ENCODE measurements at places on chromosomes 6 and 20.

DNA sequence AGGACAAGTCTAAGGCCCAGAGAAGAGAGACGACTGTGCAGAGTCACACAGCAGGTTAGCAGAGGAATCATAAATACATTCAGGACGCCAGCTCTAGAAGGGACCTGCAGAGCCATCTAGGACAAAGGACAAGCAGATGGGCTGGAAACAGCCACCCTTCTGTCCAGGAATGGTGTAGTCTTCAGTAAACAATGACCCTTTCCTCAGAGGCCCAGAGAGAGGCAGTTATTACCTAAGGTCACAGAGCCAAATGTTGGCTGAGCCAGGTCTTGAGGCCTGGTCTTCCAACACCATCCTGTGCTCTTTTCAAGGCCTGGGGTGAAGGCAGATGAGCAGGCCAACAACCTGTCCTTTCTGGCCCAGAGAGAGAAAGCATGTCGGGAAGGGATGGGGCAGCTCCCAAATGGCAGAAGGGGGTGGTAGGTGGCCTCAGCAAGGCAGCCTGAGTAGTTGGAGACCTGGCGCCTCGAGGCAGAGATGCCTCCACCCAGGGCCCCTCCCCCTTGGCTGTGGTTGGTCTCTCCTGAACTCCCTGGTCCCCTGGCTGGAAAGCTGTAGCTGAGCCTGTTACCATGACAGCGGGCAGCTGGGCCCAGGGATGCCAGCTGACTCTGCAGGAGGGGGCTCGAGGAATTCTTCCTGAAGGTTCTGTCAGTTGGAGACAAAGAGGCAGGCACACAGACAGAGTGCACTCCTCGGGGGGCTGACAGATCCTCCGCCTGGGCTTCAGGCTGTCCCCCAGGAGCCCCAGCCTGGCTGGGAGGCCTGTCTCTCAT is 24.8 kb downstream of the EPB41L1 start:
- no peak for DNase-seq

DNA sequence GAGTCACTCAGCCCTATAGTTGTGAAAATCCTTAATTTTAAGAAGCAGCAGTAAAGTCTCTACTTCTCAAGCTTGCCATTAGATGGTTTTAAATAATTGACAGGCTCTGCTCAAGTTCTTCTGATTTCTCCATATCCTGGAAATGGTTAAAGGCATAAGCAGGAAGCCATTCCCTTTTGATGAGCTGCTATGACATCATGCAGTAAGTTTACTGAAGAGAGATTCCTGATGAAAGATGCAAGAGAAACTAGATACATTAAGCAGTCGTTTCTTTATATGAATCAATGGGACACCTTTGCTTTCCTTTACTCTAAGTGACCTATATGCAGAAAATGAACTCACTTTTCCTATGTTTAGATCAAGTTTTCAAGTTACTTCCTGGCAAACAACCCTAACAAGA is 9.8 kb downstream of the POPDC3 start:
- DNase-seq = no peak

DNA sequence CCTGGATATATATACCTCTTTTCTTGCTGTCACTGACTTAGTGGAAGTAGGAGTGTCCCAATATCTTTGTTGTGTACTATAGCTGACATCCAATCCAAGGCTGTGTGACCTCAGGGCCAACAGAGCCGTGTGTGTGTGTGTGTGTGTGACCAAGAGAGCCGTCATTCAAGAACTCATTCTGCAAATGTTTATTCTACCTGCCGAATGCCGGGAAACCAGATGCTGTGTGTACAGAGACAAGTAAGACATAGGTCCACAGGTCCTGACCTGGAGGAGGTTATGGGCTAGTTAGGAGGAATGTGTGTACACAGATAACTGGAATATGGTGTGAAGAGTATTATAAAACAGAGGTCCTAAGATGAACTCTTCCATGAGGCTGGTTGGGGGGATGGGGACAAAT is 190.0 kb downstream of the DHX35 start:
- DNase-seq = no peak

DNA sequence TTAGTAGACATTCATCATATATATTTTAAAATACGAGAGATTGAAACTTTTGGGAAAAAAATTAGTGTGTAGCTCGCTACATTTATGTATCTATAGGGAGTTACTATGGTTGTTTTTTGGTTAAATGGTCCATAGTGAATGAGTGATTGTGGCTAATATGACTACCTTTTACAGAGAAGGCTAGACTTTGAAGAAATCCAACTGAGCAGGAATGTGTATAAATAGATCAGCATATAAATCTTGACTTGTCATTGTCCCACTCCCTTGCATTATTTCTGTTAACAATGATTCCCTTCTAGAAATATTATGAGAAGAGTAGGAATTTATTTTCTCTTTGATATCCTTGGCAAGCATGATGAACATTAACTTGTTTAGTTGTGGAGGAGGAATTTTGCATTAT is 737.8 kb upstream of the MAP3K7 start:
- no peak for DNase-seq

- DNase-seq = no peak
These were observed 188.8 kb downstream of the DLL1 start for GRCh38 chr6:170102038-170102437.

DNA sequence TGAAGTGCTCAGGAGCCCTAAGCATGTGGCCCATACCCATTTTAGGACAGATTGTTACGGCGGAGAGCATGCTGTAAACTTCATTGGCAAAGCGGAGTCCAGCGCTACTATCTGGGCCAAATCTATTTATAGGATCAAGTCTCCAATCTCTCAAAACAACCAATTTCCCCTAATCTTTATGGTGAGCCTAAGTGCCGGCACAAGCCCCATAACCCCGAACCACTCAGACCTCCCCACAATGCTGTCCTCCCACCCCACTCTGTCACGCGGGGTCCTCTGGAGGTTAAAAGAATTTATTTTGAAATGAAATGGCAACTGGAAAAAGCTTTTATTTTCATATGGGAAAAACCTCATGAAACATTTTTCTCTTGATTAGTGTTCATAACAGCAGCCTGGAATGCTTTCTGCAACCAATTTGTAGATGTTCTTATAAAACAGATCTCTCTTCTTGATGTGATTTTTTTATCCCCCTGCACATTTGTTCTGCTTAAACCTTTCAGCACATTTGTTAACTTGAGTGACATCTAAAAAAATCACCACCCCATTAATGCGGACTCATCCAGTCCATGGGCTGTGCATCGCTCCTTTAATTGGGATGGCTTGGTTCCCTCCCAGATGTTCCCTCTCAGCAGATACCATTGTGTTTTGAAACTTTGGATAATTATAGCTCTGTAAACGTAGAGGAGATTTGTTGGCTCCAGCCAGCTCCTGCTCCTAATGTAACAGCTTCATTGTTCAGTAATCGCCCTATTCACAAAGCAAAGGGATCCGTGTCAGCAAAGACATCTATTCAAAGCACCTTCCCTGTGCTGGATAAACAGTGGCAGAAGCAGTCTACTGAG is 323.6 kb downstream of the CD83 start:
- no peak for DNase-seq

DNA sequence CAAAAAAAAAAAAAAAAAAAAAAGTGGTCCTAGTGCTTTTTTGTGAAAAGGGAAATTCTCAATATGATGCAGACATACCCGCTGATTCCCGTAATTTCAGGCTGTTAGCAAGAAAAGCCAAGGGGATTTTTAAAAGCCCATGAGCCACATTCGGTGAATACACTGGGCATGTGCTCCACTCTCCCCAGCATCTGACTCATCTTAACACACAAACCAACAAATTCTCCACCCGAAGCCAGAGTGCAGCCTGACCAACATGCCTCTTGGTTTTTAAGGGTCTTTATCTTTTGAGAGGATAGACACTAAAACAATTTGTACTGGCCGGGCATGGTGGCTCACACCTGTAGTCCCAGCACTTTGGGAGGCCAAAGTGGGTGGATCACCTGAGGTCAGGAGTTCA is 45.5 kb upstream of the CD83 start:
- DNase-seq = no peak

DNA sequence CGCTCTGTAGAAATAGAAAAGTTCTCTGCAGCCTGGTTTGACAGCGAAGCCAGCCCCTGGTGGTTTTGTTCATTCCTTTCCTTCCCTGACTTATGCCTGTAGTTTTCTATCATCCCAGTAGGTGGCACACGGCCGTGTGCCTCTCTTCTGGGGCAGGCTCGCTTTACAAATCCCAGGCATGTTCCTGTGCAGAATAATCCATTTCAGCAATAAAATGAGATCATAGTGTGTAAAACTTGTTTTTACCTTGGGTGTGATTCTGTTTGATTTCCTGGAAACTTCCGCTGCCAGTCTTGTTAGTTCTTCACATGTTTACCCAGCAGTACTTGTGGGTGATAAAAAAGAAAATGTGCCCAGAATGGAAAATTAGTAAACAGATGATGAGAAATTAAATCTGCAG is 7.4 kb upstream of the INSM1 start:
- no peak for DNase-seq

DNA sequence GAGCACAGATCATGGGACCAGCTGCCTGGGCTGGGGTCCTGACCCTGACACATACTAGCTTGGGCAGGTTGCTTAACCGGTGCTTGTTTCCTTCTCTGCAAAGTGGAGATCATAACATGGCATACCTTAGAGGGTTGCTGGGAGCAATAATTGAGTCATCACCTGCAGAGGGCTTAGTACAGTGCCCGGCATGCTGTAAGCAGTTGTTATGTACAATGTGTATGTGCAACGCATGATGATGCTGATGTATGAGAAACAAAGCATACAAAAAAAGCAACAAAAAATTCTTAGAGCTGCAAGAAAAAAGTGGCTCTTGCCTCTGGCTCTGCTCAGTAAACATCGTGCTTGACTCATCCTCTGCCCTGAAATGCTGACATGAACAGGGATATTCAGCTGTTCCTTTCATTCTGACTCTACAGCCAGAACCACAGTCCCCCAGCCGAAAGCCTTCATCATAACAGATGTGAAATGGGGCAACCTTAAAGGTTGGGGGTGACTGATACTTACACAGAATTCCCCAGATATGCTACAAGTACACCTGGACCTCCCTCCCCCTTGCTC is 91.7 kb downstream of the CLIC5 start:
- no peak for DNase-seq

DNA sequence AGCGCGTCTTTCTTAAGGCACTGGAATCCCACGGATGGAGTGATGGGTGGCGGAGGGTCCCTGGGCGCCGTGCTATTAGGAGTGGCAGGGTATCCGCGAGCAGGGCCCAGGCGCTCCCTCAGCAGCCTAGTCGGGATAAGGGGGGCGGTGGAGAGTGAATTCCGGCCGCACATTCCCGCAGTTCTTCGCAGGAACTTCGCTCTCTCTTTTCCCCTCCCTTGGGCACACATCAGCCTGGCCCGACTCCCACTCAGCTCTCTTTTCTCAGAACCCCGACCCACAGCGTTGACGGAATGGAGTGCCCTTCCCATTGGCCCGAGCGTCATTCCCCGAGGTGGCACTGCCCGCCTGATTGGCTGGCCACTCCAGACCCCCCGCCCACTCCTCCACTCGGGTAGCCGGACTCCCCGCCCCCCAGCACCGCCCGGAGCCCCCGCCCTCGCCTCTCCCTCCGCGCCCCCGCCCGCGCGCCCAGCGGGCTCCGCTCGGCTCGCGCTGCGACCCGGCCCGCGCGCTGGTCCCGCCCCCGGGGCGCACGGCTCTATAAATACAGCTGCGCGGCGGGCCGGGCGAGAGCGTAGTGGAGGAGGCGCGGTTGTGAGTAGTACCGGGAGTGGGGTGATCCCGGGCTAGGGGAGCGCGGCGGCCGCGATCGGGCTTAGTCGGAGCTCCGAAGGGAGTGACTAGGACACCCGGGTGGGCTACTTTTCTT is at the start of gene ID4:
Gene ID4 (plus strand): TSS at position 572 of the 712 bp plus-strand sequence. CDS start 385 bp downstream, outside the sequence.
- no peak for DNase-seq

- no peak for DNase-seq
These were observed 59.5 kb downstream of the NINL start for GRCh38 chr20:25525867-25526266.

DNA sequence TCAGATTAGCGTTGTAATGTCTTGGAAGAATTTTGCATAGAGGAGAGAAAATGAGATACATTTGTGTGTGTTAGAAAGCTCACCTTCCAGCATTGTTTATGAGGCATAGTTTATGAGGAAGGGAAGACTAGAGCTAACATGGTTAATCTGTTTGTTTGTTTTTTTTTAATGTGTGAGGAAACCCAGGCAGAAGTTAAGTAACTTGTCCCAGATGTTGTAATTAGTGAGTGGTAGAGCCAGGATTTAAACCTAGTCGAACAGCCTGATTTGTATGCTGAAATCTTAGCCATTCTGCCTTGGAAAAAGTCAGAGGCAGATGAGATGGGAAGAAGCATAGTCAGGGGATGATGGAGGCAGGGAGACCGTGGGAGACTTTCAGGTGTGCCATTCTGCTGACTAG is 29.1 kb downstream of the NDUFAF5 start:
- DNase-seq = no peak

GRCh38 chr20:59010321-59010994 is 3.4 kb upstream of the CTSZ start:
- no peak for DNase-seq

- no peak for DNase-seq
These were observed 144.1 kb downstream of the QRSL1 start for GRCh38 chr6:106773522-106773921.

- no peak for DNase-seq
These were observed 192.3 kb upstream of the RIN2 start for GRCh38 chr20:19565736-19566135.

GRCh38 chr6:134177753-134178160 is 125.3 kb upstream of the SLC2A12 start:
- DNase-seq = no peak

- no peak for DNase-seq
These were observed 97.6 kb downstream of the SLC22A23 start for GRCh38 chr6:3359101-3359752.

DNA sequence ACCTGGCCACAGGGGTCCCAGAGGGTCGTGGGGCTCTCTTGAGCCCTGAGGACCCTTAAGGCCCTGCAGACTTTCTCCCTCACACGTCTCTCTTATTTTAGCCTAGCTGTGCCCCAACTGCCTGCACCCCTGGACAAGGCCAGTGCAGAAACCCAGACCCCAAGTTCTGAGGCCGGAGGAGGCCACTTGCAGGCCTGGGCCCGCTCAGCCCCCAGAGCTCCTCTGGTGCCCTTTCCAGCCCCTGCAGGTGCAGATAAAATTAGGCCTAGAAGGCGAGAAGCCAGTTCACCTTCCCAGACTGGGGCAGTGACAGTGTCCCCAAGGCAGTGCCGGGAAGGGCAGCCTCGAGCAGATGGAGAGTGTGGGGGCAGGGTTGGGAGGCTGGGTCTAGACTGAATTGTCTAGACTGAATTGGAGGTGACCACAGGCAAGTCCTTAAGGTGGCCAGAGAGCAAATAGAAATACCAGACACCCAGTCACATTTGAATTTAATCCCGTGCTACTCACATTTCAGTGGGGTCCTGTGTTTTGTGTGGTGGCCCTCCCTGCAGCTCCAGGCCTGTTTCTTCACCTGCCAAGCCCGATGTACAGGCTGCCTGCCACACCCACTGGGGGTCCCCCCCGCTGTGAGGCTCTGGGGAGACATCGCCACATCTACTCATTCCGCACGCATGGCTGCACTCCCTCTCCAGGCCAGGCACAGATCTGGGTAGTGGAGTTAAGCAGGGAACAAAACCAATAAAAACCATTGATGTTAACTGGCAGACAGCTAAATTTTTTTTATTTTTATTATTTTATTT is 8.6 kb upstream of the IP6K3 start:
- DNase-seq = no peak

Measured in central memory CD4-positive, alpha-beta T cell (primary cell).